EH (cell line): ENCODE measurements at places on chromosomes 1 and 21.

DNA sequence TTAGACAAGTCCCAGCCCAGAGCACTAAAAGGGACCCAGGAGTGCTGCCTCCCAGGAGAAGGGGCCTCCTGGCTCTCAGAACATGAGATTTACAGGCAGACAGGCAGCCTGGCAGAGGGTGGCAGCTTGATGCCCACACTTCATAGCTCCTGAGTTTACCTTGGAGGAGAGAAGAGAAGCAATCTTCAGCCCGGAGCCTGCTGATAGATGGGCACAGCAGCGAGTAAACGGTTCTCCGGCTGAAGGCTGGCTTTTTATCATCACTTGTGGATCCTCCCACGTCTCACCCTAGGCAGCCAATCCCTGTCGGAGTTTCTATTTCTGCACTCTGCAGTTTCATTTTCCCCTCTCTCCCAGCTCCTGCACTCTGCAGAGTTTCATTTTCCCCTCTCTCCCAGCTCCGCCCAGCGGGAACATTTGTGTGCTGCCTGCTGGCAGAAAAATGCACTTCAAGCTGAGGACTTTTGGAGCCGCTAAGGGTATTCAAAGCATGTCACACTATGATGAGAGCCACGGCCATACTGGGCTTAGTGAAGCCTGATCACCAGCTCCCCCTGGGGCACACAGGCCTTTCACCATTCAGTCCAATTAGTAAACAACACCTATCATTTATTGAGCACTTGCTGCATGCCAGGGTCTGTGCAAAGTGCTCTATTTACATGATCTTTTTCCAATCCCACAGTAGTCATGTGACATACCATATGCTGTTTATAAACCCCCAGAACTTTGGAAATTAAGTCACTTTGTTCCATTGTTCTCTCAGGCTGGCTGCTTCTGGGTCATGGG is at the start of gene IFI6:
IFI6 (minus strand) TSS at position 229 of the 786 bp plus-strand sequence. CDS start 2,878 bp downstream, outside the sequence.
- DNase-seq, result peak; percentile 98

DNA sequence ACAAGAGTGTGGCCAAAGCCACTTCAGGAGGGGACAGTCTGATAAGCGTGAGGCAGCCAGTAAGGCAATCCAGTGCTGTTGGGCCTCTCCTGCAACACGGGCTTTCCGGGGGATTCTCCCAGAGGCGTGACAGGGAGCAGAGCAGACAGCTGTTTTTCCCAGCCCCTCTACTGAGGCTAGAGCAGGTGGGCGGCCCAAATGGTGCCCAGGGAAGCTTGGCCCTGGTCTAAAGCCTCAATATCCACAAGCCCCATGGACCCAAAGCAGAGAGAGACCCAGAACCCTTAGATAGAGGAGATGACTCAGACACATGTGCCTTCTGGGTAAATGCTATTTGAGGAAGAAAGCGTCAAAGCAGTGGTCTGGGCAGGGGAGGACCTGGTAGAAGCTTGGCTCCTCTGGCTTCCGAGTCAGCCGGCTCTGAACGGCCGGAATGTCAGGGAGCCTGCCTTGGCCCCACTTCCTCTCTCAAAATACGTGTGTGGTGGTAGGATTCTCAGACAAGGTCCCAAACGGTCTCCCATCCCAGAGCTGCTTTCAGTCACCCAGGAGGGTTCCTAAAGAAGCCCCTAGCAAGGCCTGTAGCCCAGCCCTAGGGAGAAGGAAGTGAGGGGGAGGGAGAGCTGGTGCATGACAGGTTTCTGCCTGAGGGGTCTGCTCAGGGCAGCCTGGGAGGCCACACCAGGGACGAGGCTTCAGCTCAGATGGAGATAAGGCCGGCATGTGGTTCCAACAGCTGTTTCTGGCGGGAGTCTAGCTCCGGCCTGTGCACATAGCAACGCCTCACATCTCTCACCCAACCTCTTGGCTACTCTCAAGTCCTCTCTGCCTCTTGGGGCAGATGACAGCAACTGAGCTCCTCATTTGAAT is 28.8 kb downstream of the PIK3C2B start:
- peak; percentile 17 for DNase-seq

DNA sequence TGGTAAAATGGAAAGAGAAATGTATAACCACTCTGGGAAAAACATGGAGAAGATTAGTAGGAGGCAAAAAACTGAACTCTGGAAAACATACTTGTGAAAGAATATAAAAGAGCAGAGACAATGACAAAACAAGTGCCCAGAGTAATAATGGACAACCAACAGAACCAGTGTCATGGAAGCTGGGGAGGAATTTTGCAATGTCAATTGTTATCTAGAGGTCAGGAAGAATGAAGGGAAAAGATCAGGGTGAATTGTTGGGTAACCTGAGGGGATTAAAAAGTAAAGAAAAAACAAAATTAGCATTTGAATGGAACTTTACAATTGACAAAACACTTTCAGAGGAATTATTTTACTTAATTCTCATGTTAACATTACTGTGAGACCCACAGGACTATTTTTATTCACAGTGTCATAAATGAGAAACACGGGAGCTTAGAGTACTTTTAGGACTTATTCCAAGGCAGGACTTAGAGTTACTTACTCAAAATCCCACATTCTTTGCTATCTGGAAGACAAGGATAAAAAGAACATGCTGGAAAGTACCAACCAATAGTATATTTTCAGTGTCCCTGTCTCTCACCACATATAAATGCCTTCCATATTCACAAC is 19.5 kb downstream of the JAM2 start:
- no peak for DNase-seq

DNA sequence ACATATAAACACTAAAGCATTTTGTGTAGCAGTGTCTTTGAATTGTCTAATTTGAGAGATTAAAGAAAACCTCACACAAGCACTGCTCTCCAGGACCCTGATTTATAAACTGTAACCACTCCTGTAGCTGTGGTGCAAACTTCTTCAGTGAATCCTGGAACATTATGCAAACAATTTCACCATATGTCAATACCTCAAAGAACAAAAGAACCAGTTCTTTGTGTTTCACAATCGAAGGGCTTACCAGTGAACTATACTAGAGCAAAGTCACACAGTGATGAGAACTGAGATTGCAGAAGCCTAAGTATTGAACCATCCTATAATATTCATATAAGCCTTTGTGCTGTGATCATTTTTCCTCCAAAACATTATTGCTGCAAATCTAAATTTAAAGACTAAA is 21.5 kb downstream of the DPH5 start:
- DNase-seq, result no peak

- no peak for DNase-seq
Measured at GRCh38 chr1:154565876-154566275, 1.7 kb upstream of the CHRNB2 start.

DNA sequence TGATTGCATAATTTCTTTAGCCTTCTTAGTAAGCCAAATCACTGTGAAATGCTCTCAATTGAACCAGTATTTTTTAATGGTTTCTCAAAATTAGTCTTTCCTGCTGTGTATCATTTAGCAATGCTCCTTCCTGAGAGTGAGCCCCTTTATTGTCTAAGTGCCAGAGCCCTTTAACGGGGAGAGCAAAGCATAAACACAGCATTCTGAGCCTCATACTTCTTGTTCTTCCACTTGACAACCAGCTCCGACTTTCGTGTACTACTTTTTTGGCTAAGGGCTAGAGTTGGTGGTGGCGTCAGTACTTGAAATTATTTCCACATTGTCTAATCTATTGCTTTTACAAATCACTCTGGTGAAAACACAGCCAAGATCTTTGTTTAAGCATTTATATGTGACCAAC is 299.0 kb downstream of the TPR start:
- DNase-seq, result no peak

DNA sequence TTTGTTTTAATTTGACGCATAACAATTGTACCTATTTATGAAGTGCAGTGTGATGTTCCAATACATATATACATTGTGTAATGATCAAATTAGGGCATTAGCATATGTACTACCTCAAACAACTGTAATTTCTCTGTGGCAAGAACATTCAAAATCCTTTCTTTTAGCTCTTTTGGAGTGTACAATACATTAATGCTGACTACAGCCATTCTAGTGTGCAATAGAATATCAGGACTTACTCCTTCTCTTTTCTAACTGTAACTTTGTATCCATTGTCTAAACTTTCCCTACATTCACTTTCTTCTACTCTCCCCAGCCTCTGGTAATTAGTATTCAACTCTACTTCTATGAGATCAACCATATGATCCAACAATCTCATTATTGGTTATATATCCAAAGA is 1177.4 kb downstream of the KCNT2 start:
- no peak for DNase-seq

DNA sequence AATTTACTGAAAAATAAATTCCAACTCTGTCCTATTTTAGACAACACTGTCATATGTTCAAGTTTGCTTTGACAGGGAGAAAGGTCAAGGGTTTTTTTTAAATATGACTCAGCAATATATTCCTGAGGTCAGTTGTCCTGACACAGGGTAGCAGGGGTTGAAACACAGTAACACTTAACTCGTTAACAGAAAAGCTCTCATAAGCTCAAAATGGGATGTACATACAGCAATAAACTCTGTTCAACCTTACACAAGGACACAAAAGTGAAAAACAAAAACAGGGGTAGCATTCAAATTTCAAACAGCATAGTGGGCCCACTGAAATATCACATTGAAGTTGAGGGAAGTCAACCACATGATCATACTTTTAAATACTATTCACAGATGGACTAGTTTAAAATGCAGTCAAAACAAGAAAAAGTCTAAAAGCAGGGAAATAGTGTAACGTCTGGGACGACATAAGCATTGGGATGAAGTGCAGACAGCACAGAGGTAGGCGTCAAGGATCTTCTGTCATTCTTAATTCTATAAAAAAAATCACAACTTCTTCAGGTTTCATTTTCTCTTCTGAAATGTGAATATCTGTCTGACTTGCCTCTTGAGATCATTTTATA is 89.9 kb downstream of the SLC44A5 start:
- no peak for DNase-seq

DNA sequence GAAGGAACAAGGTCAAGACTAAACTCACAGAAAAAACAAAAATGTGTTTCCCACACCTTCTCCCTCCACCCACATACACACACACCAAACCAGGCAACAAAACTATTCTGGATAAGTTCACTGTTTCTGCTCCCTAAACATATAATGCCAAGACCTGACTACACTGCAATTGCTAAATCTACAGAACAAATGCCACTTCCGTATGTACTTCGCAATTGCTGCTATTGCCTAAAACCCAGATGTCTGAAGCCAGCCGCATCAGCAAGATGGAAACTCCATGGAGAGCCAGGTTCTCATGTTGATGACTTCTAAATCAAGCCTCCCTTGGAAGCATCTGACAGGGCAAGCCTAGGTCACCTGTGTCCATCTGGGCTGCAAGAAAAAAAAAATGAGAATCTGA is 8.3 kb upstream of the AIM2 start:
- no peak for DNase-seq

DNA sequence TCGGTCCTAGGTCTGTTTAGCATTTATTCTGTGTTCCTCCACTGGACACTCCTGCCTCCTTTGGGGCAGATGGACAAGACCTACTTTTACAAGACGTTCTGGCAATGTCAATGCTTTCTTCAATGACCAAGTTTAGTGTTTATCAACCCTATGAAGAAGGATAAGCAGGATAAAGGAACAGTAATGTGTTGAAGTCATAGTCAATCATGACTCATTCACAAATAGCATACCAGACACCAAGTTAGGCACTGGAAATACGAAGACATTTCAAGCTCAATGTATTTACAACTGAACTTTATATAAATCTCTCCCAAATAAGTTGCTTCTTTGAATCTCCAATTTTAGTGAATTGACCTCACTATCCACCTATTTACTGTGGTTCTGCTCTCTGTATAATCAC is 4.8 kb upstream of the SLC35D1 start:
- peak; percentile 50 for DNase-seq

DNA sequence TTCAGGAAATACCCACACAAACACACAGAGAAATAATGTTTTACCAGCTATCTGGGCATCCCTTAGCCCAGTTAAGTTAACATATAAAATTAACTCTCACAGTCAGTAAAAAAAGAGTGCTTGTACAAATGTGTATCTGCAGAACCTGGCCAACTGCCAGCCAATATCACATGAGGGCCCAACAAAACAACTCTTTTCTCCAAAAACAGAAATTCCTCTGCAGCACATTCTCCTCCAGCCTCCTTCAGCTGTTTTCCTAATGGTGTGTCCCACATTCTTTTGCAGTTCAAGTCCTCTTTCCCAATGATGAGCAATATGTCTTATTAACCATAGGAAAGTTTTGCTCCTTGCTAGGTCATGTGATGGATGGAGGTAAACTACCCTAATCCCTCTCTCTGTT is 75.5 kb downstream of the LRRC7 start:
- DNase-seq, result no peak

DNA sequence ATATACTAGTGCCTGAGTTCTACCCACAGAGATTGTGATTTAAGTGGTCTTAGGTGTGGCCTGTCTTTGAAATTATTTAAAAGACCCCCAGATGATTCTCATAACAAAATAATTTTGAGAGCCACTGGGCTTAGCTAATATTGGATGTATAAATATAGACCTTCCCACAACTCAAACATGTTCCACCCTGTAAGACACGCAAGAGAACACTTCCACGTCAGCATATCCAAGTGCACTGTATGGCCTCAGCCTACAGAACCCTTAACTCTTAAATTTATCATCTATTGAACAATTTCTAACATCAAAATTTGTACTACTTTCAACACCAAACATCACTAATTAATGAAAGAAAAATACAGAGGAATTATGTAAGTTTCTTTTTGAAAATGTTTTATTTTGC is 2.5 kb downstream of the FAM177B start:
- DNase-seq, result no peak

DNA sequence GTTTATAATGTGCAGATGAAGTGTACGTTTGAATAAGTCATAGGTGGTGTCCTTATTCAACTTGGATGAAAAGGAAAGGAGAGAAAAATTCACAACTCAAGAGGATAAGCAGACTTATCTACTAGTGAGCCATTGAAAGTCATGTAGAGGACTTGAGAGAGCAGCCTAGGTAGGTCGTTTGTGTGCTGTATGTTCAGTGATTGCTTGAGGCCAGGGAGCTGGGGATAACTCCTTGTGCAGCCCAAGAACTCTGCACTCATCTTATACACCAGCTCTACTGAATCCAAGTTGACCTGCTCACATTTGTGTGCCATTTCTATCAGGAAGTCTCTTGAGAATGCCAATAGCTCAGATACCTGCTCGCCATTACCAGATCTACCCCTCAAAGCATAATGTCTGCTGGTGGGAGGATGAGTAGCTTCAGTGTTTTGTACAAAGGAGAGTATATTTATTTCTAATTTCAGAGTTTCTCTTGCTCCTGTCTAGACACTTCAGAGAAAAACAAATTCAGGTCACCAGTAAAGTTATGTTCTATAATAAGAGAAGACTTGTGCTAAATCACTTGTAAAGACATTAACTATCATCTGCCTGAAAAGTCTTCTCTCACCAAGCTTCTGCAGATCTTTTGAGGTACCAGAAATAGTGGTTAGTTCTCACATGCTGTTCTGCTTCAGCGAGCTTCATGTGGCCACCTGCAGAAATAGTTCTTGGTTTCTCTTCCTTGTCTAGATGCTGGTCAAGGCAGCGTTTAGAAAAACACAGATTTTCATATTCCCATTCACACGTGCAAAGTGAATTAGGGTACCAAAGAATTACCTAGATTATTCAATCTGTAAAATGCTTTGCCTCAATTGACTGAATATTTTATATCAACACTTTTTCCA is 10.8 kb downstream of the S1PR1 start:
- no peak for DNase-seq

- peak; percentile 41 for DNase-seq
Measured at GRCh38 chr1:97070376-97070775, 348.8 kb downstream of the PTBP2 start.
